ENCODE measurements at places on chromosomes 11 and 22.

- DNase-seq = no peak
These were observed 10.3 kb downstream of the EIF4G2 start for GRCh38 chr11:10798330-10798928.

DNA sequence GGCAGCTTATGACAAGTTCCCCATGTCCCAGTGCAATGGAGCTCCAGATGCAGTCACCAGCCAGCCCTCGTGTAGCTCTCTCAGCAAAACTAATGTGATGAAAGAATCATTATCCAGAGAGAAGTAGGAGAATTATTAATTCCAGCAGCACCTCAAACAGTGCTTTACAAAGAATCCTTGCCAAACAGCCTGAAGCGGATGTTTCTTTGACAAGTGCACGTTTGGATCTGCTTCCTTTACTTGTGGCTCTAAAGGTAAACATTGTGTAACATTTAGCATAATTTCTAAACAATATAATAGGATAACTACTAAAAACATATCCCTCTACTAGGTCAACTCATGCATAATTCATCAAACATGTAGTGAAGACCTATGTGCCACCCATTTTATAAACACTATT lies 197.0 kb downstream of the FAM181B start:
- no peak for DNase-seq

GRCh38 chr11:86101941-86102407 lies 33.1 kb upstream of the PICALM start:
- DNase-seq = no peak

GRCh38 chr11:73176874-73177155 lies 34.7 kb upstream of the FCHSD2 start:
- DNase-seq = no peak

DNA sequence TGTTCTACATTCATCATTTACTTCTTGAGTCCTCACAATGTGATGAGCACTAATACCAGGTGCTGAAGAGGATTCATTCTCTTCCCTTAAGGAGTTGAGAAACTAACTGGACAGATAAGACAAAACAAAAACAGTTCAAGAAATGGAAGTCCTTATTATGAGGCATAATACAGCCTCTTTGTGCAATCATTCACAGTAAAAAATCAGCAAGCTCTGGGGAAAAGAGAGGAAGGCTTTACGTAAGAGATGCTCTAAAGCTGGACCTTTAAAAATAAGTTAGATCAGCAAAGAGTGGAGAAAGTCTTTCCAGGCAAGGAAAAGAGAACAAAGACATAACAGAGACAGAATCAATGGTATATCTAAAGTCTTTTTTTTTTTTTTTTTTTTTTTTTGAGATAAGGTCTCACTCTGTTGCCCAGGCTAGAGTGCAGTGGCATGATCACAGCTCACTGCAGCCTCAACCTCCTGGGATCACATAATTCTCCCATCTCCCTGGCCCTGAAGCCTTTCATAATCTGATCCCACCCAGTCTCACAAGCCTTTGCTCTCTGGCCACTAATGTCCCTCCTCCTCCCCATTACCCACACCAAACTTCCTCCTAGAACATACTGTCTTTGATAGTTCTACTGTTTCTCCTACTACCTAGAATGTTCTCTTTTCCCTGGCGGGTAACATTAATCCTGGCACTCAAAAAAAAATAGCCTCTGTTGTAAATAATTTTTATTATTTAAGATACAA lies 40.9 kb downstream of the MRTFA start:
- DNase-seq = no peak

GRCh38 chr11:72836111-72836510 lies 21.9 kb downstream of the ATG16L2 start:
- no peak for DNase-seq

DNA sequence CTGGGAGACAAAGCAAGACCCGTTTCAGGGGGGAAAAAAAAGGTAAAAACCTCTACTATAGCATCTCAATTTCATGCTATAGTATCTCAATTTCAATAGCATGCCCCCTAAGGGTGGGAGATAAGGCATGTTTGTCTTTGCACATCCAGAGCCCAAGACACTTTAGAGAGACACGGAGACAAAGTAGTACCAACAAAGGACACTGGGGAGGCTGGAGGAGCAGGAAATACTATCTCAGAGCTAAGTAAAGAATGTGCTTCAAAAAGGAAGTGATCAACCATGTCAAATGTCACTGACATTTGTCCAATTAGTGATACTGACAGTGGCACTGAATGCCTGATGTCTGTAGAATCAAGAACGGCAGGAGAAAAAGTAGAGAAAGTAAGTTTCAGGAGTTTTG lies 68.6 kb downstream of the RRAS2 start:
- no peak for DNase-seq

- DNase-seq = no peak
These were observed 18.2 kb downstream of the LARGE1 start for GRCh38 chr22:33902073-33902472.

DNA sequence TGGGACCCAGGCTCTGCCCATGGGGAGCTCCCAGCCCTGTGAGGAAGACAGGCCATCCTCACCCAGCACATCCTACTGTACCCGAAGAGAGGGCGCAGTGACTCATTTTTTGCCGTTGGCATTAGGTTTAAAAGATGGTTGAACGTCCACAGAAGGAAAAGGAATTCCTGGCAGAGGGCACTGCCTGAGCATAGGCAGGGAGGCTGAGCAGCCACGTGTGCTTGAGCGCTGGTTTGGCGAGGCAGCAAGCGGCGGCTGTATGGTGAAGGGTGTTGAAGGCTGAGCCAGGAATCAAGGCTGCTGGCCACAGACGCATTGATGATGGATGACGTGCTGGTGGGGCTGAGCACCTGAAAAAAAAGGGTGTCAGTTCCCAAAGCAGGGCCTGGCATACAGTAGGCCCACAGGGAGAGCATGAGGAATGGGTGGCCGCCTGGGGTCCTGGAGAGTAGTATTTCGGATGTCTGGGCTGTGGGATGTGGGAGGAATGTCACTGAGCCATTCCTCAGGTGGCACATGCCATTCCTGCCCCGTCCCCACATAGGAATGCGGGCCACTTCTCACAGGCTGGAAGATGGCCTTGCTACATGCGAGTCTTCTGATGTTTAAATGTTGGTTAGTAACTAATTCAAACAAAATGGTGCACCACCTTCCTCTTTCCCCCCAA lies 112.5 kb downstream of the KIAA1671 start:
- no peak for DNase-seq

DNA sequence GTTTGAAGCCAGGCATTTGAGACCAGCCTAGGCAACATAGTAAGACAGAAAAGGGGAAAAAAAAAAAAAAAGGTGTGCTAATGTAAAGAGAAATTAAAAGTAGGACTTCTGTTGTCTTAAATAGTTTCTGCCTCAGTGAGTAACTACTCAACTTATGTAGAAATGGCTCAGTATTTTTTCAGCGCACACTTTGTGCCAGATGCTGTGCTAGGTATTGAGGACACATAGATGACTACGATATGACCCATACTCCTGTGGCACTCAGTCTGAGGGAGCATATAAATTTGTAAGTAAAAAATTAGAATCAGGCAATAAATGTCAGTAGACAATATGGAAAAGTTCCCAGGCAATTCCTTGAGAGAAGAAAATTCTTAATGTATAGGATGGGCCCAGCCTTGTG lies 93.9 kb downstream of the YAP1 start:
- DNase-seq = peak; percentile 59

DNA sequence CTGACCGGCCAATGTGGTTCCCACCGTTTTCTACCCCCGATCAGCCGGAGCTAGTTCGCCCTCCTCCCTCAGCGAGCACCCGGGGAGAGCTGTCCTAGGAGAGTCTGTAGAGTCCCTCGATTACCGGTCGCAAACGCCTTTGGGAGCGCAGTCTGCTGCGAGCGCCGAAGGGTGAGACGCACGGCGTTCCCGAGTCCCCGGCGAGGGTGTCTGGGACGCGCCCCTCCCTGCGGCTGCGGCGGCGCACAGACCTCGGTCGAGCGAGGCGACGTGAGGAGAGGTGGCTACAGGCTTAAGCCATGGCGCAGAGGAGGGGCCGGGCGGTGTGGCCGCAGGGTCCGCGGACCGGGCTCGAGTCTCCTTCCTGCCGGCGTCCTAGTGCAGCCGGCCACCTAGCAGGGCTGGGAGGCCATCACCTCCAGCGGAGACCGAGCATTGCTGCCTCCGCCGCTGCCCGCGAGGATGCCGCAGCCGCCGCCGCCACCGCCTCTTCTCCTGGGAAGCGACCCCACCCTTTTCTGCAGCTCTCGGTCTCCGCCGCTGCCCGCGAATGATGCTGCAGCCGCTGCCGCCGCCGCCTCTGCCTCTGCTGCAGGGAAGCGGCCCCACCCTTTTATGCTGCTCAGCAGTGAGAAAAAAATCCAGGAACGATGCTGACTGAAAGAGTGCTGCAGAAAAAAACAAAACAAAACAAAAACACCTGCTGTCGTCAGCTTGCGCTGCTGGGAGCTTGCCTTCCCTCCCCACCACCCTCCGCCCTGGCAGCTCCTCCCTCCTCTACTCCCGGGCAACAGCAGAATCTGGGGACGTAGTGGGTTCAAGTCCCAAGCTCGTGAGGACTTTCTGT lies at the start of gene MAP6:
TSS of gene MAP6 (minus strand) at position 588 of the 847 bp plus-strand sequence. CDS start 669 bp downstream, outside the sequence.
- DNase-seq = no peak

GRCh38 chr11:107689317-107690202 lies 22.3 kb downstream of the SLN start:
- no peak for DNase-seq

DNA sequence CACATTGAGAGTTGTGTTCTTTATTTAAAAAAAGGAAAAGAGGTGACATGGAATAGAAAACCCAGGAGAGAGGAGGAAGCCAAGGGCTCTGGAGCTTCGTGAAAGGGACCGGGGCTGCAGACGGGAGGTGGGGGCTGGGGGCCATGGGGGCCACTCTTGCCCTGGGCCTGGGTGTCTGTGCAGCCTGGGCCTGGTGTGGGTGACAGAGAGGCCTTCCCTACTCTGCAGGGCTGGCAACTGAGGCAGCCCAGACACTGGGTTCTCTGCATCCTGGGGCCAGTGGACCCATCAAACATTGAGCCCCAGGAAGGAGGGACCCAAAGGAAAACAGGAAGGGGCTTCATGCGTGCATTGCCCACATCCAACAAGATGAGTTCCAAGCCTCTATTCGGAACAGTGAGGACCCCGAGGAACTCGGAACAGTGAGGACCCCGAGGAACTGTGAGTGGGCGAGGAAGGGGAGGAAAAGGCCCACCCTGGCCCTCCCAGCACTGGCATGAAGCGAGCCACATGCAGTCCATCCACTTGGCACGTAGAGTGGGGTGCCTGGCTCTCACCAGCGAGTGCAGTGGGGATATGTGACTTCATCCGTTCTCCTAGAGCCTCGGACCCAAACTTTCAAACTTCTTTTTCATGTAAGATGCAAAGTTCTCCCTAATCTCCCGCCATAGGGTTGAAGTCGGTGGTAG lies 1121.6 kb downstream of the BRD1 start:
- DNase-seq = no peak

DNA sequence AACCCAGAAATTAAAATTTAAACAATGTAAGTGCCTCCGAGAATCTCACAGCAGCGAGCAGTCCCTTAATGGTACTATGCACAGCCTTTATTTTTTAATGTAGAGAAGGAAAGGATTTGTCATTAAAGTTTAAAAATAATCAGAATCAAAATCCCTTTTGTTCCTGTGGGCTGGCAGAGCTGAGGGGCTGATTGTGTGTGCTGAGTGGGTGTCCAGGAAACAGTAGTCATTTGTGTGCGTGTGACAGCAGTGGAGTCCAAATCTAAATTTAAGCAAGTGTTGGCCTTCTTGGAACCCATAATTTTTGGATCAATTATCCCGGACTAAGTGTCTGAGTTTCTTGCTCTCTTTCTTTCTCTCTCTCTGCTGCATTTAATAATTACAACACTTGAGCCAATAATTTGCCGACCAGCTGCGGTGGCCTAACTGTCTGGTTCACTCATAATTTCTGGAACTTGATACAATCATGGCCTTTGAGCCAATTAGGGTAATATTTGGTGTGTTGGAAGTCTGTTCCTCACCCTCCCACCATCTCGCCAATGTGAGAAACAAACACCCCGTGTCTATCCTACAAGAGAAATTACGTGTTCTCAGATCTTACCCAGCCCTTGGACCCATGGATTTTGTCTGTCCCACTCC lies 528.0 kb downstream of the SOX6 start:
- no peak for DNase-seq

DNA sequence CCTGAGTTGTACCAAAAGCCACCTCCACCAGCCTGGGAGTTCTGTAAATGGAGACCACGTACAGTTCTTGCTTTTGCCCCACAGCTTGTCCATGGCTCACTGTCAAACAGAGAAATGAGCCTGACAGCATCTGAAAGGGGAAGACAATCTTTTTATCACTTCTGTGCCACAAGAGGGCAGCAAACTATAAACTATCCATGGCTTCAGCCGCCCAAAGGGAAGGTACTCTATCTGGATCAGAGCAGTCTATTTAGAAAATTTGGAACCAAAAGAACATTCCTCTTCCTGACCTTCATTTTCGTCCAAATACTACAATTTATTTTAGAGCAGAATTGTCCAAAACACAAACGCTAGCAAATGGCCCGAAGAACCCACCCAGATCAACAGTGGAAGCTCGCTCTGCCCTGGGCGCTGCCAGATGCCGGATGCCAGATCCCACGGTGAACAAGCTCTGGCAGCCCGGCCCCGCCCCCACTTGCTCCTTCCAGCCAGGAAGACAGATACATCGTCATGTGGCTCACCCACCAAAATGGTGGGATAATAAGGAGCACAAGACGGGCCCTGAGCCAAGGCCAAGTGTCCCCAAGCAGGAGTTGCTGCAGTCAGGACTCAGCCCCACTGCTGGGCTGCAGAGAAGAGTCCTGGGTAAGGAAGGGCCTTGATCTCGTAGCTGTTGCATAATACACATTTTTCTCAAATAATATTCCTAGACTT lies 23.9 kb upstream of the SCGB1A1 start:
- peak; percentile 84 for DNase-seq

- no peak for DNase-seq
These were observed 18.7 kb upstream of the GNB1L start for GRCh38 chr22:19873138-19873959.

DNA sequence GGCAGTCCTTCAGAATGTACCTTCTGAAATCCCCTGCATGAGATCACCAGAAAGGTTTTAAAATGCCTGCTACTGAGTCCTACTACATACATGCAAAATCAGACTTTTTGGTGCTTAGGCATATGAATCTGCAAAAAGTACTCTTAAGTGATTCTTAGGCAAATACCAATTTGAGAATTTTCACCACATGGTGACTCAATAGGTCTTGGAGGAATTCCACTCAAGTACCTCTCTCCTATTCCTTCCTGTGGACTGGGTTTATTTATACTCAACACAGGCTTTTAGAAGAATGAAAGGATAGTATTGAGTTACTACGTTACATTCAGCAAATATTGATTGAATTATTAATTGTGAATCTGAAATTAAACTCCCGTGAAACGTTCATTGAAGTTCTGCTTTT lies 223.9 kb downstream of the CNTN5 start:
- no peak for DNase-seq

- no peak for DNase-seq
These were observed 17.5 kb upstream of the SLC25A1 start for GRCh38 chr22:19195796-19196731.

- DNase-seq = no peak
These were observed 76.5 kb downstream of the LRRC4C start for GRCh38 chr11:41382927-41383326.

- no peak for DNase-seq
These were observed 76.0 kb downstream of the MRTFA start for GRCh38 chr22:40560551-40560950.

GRCh38 chr11:127789927-127790326 lies 789.4 kb upstream of the KIRREL3 start:
- DNase-seq = no peak

GRCh38 chr11:34522188-34522587 lies 8.6 kb upstream of the ELF5 start:
- no peak for DNase-seq
